ENCODE measurements at places on chromosomes 7 and 10.

GRCh38 chr10:117071286-117072050 is 66.5 kb upstream of the SHTN1 start:
- DNase-seq: no peak

DNA sequence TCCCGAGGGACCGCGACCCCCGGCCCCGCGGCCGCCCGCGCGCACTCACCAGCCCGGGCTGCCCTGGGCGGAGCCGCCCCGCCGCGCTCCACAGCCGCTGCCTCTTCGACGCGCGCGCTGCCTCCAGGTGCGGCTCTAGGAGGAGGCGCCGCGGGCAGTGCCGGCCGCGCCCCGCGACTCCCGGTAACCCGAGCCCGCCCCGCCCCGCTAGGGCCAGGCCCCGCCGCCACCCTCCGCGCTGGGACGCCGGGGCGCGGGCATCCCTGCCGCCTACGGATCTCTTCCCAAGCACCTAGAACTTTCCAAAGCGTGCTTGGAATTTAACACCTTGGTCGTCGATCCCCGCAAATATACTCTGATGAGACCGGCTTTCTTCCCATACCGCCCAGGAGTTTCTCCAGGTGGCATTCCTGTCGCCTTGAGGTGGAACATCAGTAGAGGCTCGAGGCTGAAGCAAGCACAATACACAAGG is at the start of gene SLC26A5:
Gene SLC26A5 (minus strand): TSS at position 159 of the 472 bp plus-strand sequence. CDS start 24,693 bp downstream, outside the sequence.
- DNase-seq: no peak

DNA sequence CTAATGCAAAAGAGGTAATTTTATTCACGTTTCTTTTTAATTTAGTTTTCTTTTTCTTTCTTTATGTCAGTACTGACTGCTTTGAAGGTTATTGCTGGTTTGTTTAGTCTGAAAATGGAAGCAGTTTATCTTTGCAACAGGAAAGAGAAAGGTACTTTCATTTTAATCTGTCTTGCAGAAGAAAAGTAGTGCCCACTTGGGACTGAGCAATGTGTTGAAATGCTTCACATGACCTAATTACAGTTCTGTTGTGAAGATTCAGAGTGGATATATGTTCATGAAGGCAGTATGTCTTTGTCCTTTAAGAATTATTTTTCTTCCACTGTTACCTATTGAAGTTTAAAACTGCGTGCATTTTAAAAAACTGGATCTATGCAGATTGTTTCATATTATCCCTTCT is 80.1 kb downstream of the ANKIB1 start:
- no peak for DNase-seq

GRCh38 chr10:3499120-3499519 is 285.9 kb downstream of the KLF6 start:
- no peak for DNase-seq

DNA sequence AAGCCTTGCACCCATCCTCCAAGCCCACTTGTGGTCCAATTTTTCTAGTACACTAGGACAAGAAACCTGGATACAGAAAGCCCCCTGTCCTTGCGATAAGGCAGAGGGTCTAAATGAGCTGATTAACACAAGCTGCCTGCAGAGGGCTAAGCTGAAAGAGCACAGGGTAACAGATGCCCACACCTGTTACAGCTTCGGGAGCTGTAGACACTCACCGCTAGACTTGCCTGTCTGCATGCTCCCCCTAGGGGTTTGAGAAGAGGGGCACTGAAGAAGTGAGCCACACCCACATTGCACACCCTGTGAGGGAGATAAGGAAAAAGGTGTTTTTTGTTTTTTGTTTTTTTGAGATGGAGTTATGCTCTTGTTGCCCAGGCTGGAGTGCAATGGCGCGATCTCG is 386.5 kb upstream of the AUTS2 start:
- no peak for DNase-seq

GRCh38 chr7:45223728-45224630 is 66.4 kb downstream of the RAMP3 start:
- no peak for DNase-seq

GRCh38 chr10:6593241-6593671 is 13.2 kb upstream of the PRKCQ start:
- no peak for DNase-seq

DNA sequence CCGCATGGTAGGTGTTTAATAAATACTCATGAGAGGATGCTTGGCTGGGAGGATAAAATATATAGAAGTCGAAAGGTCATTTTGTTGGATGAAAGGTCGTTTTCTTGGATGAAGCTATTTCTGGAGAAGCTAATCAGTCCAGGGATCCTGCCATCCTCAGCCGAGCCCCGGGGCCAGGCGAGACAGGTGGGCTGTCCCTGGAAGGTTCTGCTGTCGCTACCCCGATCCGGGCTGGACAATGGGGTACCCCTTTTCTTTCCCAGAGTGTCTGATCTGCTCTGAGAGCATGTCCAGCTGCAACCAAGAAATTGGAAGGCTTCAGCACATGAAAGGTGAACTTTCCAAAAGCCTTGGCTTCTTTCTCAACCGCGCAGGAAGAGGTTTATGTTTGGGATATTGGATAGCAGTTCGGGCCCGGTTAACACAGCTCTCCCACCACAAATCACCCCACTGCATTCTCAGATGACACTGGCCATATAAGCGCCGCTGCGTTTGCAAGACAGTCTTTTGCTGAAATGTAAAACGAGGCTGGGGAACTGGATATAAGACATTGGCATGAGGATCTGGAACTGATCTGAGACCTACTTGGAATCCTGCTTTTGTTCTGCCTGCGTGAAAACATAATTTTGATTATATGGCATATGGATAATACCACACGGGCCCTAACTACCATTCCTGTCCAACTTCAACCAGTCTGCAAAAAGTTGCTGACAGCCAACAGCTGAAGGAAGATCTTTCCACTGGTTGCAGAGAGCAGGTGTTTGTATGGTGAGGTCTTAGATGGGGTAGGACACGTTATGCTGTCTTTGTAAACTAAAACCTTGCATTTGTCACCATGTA is 31.2 kb upstream of the MSRB2 start:
- no peak for DNase-seq

DNA sequence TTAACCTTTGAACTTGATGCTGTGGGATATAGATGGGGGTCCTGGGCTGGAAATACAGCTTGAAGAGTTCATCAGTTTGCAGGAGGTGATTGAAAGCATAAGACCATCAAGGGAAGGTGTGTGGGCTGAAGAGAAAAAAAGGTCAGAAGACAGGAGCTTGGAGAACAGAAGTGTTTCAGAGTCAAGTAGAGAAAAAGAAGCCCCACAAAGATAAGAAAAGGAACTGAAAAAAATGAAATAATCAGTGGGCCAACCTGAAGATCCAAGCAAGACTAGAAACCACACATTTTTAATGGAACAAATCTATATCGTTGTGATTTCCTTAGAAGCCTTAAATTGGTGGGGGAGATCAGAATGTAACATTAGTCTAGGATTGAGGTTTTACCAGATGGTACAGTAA is 22.5 kb downstream of the ZEB1 start:
- DNase-seq: no peak

DNA sequence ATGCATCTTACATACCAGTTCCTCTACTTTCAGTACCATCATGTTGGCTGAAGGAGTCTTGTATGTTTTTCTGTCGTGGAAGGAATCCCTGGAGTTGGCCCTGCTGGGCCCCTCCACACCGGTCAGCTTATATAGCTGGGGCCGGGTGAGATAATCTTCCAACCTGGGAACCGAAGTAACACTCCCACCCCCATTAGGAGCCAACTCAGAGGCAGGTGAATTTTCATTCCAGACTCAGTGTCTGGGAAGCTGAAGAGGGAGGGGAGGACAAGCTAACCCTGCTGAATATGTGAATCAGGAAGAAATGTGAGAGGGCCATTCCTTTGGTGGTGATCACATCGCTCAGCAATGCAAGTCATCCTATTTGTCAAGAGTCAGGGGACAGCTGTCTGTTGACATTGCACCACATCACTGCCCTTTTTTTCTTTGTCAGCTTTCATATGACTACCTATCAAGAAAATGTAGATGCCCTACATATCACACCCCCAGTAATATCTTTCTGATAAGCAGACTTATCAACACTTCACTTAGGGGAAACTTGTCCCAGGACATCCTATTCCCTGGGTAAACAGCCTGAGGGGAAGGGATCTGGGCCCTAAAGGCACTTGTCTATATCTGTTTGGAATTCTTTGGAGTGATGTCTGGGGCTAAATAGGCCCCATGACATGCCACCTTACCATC is at the start of gene ANKRD1:
Gene ANKRD1 (minus strand): TSS at position 102 of the 681 bp plus-strand sequence. CDS start 60 bp downstream, at position 42.
- no peak for DNase-seq

DNA sequence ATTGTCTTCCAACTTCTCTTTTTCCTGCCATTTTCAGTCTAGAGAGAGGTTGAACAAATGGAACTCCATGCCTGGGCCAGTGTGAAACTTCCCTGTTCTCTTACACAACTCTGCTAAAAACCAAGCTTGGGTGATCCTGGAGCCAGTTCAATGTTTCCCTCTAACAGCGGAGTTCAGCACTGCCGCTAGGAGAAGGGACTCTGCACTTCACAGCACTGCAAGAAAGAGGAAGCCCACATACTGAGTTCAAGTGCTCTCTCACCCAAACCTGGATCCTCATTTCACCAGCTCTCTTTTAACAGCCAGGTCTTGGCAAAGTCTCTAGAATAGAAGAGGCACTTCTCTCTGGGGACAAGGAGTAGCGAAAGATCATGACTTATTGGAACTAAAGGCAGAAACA is 18.8 kb downstream of the FOXI2 start:
- DNase-seq: no peak

DNA sequence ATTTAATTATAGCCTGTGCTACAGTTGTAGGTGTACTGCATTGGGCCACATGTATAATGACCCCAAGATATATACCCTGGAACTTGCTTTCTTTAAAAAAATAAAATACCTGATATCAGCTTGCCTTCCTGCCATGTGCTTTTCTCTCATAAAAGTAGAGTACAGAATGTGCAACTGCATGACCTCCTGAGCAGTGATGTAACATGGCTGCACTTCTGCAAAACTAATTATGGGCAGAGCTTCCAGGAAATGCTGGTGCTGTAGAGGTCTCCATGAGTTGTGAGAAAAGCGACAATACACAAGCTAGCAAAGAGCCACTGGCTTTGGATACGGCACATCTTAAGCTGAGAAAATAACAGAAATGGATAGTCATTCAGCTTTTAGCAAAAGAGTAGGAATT is 6.5 kb upstream of the ERLIN1 start:
- no peak for DNase-seq

- no peak for DNase-seq
These were observed 682 bp downstream of the TBXAS1 start for GRCh38 chr7:139829775-139830117.

DNA sequence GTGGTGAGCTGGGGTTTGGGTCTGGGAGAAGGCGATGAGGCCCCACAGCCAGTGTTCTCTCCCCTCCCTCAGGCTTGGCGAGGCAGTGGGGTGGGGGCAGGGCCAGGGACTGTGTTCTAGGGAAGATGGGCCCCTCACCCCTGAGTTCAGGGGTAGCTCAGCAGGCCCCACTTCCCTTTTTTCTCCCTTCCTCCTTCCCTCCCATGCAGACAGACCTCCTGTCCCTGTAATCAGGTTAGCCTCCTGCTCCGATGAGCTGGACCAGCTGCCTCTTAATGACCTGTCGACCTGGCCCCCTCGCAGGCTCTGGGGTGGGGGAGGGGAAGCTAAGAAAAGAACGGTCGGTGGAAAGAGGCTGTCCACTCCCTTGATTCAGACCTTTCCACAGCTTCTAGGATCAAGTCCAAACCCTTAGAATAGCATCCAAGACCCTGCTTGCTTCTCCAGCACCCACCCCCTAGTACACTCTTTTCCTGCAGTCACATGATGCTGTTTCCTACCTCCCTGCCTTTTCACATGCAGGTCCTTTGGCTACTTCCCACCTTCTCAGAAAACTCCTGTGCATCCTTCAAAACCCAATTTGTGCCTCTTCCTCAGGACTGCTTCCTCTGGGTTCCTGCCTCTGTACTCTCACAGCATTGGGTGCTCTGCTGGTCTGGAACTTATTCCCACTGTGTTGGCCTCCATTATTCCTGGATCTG is 64.1 kb downstream of the ZMIZ1 start:
- no peak for DNase-seq

- DNase-seq: no peak
These were observed 174.4 kb downstream of the ARID5B start for GRCh38 chr10:62075912-62076311.

DNA sequence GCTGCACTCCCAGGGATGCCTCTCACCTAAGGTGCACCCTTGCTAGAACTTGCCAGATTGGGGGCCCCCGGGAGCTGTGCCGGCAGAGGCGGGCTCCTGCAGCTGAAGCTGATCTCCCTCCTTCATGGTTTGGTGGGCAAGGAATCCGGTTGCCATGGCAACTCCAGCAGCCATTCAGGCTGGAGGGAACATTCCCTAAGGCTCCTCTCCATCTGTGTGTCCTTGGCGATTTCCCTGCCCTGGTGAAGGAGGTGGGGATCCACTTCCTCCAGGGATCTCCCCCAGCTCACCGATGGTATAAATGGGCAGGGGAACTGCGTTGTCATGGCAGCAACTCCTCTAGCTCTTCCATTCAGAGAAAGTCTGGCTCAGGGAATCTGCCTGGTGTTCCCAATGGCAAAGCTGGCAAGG is 49.6 kb upstream of the GPR158 start:
- DNase-seq: no peak

GRCh38 chr10:102188298-102188940 is 36.2 kb downstream of the NOLC1 start:
- no peak for DNase-seq

DNA sequence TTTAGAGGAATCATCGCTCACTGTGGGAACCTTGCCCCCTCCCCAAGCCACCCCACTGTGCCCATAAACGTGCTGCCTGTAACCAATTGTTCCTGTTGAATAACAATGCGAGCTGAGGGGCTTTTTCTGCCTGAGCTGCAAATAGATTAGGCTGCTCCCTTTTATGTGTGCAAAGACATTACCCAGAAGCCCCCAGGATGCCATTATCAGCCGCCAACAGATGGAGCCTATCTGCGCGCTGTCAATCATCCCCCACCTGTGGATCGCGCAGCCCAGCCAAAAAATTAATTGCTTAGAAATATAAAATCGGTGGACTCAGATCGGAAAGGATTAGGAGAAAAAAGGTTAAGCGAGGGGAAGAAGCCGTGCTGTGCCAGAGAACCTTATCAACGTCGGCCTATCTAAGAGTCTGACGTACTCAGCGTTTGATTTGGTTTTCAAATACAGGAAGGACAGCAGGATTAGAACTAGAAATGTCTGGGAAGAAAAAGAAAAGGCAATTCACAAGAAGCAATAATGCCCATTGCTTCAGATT is 167.3 kb upstream of the MYO3A start:
- no peak for DNase-seq

DNA sequence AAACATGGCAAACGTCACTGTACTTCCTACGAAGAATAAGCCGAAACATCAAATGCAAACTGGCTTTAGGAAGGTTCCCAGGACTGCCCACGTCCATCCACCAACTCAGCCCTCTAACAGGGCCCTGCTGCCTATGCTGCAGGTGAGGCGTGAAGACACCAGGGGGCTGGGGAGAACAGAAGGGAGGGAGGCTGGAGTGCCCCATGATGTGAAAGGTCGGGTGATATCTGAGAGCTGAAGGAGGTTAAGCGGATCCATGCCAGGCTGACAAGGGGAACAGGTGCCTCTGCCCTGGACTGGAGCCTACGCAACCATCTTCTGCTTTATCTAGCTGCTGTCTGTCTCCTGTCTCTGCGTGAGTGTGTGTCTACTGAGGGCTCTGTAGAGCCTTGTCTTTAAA is 40.2 kb upstream of the ATP6V0A4 start:
- no peak for DNase-seq
